Glutamatergic neuron (in vitro differentiated cells): ENCODE measurements at places on chromosomes 5 and 9. TPM values are rescaled to one million over a fixed set of nuclear protein-coding genes. Genes with fewer than 3 reads are reported as not detected.
A peak's percentile ranks its signal among the peaks of the same experiment; 100 is the strongest.

DNA sequence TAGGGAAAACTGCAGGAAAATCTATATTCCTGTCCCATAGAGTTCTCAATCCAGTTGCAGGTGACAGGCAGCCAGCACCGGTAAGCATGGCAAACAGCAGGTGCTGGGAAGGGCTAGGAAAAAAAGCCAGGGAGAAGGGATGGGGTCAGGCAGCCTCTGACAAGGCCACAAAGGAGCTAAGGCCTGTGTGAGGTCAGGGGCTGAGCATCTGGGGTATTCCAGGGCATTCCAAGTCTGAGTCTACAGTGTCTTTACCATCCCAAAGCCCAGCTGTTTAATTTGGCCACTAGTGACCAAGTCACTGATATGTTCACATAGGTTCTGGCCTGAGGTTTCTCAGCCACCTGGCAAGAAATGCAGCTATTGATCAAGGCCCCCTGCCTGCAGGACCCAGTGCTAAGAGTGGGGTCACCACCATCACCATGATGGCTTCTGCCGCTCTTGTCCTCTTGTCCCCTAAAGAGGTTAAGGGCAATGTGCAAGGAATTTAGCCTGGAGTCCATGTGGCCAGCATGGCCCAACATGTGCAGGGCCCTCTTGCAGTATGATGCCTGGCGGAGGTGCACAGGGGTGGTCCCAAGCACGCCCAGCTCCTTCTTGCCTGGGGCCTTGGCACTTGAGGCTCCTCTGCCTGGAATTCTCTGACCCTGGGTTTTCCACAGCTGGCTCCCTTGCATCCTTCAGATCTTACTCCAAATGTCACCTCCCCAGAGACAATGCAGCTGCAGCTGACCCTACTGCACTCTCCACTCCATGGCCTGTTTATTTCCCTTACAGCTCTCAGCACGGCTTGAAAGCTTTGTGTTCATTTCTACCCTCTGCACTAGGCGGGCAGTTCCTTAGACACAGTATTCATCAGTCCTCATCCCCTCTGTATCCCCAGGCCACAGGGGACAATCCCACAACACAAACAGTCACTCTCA is 213.1 kb downstream of the MSX2 start:
- DNase-seq = no peak

DNA sequence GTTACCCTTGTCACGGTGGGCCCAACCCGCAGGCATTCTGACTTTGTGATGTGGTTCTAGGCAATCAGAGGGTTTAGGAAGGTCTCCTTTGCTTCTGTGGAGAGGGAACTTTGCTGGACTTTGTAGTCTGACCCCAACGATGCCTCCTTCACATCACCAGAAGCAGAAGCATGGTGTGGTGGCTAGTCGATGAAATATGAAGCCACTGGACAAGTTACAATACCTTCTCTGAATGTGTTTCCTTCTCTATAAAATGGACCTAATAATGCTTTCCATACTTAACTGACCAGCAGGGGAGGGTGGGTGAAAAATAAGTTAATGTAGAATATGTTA is 607 bp downstream of the SPEF2 start:
- DNase-seq = no peak

DNA sequence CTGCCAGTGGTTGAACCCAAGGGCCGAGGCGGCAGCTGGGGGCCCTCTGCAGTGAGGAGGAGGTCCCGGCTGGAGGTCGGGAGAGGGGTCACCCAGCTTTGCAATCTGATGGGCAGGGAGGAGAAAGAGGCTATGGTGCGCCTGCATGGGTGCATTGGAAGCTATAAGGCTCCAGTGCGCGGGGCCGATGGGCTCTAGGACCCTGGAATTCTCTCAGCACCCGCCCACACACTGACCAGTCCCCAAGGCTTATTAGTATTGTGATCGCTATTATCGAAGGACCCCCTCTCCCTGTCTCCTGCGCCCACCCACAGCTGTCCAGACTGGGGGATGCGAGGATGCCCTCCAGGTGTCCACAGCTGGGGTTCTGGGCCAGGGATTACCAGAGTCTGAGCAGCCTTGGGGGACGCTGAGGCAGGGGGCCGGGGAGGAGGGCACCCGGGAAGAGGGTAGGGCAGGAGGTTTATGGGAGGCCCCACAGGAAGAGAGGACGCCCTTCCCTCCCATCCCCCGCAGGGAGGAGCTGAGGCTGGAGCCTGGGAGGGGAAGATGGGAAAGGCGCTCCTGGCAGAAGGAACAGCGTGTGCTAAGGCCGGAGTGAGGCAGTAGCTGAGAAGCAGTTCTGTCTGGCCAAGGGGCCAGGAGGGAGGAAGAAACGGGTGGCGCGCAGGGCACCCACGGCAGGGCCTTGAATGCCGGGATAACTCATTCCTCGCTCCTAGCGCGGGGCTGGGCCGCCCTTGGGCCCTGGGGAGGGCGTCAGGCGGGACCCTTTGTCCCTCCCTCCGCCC is 24.2 kb downstream of the C9orf50 start:
- DNase-seq = peak; percentile 60

DNA sequence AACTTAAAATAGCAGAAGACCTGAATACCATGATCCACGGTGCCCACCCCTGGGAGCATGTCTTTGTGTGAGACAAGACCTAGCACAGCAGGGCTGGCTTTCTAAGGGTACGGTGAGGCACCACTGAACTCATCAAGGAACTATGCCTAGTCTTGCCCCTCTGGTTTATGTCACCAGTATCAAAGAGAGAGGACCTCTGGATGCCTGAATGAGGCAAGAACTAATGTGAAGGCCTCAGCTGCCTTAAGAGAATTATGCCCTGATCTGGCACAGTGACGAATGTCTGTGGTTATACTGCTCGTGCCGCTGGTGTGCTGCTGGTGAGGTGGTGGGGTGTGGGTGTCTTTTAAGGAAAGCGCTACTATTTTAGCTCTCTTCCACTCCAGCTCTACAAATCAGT is 23.0 kb downstream of the NREP start:
- DNase-seq = no peak

GRCh38 chr5:14996997-14997396 is 125.4 kb upstream of the ANKH start:
- no peak for DNase-seq

DNA sequence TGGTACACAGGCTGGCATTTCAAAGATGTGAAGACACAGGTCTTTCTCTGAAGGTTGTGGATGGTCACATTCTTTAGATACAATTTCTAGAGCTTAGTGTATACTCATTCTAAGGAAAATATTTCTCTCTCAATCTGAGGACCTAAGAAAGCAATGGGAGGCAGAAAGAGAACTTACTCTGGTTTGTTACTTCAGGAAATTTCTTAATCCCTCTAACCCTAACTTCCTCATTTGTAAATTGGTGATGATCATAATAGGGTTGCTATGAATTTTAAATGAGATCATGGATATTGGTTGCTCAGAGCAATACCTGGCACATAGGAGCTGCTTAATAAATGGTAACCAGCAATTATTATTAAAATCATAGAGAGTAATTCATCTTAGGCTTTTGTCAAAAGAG is 22.1 kb downstream of the FAM170A start:
- DNase-seq = no peak

DNA sequence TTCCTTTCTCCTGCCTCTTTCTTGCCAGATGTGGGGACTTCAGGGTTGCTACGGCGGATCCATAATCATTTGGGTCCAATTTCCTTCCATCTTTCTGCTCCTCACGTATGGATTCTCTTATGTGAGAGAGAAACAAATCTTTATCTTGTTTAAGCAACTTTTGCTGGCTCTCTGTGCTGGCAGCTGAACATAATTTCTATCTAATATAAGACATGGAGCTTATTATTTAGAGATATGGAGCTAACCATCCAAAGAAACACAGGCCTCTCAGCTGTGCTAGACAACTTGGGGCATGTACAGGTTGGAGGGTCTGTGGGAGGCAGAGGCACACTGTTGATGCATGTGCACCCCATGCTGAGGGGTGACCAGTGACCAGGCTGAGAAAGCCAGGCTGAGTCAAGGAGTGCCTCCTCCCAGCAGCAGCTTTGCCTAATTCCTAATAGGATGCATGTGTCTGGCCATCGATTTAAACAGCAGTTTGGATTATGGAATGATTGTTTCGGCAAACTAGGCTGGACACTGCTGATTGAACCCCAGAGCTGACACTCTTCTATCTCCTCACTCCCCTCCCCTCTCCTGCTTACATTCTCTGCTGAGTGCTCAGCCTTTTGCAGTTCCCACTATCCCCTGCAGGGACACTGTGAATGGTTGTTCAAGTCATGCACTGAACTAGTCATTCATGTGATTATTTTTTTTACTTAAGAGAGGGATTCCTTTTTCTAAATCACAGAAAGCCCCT is 195.8 kb downstream of the ERCC6L2 start:
- peak; percentile 61 for DNase-seq

- DNase-seq = no peak
Observed at GRCh38 chr9:12903316-12903715, 128.5 kb downstream of the LURAP1L start.

DNA sequence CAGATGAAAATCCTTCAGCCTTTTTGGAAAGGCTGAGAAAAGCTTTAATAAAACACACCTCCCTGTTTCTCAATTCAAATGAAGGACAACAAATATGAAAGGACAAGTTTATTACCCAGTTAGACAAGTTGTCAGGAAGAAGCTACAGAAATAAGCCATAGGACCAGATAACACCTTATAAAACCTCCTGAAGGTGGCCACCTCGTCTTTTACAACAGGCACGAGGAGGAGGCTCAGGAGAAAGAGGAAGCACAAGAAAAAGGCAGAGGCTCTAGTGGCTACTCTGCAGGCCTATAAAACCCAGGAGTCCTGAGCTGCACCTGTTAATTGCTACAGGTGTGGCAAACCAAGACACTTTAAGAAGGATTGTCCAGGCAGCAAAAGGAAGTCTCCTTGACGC is 352.1 kb upstream of the CDH18 start:
- DNase-seq = no peak

GRCh38 chr5:916441-917293 is 24.0 kb downstream of the TRIP13 start:
- DNase-seq = no peak

DNA sequence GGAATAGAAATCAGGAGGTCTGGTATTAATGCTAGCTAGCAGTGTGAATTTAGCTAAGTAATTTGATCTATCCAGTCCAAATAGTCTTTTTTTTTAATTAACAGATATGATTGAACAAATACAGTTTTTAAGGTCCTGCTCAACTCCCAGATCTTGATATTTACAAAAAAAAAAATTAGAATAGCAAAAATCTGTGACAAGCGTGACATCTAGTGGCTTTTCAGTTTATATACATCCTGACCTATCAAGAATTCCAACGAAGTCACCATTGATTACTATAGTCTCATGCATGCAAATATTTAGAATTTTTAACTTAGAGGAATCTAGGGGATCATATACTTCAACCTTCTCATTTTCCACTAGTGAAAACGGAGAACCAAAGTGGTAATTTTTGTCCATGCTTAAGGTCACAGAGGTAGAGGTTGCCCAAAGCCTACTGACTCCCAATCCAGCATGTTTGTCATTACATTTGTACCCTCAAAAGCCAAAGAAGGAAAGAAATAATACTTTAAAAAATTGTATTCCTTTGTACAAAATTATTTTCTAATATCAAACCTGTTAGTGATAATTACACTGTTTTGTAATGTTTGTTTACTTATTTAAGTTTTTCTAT is 17.6 kb upstream of the TARS1 start:
- DNase-seq = no peak

DNA sequence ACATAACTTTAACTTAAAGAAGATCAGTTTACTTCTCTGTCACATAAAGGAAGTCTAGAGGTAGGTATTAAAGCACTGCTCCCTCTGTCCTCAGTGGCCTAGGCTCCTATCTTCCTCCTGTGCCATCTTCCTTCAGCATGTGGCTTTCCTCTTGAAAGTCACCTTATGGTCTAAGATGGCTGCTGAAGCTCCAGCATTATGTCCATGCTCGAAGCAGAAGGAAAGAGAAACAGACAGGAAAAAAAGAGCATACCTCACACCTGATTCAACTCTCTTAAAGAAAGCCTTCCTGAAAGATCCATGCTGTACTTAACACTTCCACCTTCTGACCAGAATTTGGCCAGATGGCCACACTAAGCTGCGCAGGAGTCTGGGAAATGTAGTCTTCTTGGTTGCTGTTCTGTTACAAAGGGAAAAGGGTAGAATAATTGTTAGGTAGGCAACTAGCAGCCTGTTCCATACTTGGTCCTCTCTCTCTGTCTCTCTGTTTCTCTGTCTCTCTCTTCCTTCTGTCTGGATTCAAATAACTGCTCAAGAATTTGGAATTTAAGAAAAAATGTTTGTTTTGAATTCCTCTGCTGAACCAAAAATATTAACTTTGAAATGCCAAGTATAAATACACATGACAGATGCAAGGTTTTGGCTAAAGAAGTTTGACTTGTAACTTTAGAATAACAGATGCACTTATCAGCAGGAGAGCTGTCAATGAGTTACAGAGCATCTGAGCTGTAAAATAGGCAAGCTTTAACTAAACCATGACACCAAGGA is 16.0 kb downstream of the TMEM174 start:
- DNase-seq = no peak

DNA sequence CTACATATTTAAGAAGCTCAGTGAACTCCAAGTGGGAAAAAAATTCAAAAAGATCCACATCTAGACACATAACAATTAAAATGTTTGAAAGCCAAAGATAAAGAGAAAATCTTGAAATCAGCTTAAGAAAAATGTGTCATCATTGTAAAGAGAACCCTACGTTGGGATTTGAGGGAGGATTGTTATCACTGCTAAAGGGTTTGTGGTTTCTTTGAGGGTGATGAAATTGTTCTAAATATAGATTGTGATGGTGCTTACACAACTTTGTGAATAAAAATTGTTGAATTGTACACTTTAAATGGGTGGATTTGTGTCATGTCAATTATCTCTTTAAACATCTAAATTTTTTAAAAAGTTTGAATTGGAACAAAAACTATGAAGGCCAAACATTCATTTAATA is 92.2 kb upstream of the ADAMTS19 start:
- DNase-seq = no peak

- DNase-seq = no peak
Observed at GRCh38 chr5:82476155-82476554, 198.0 kb upstream of the RPS23 start.

Gene SERF1A
- total RNA-seq = 45.4 TPM

Gene GPR150
- not detected for total RNA-seq

Gene TYRP1
- total RNA-seq = not detected

Gene HSPB3
- total RNA-seq = not detected

Gene TSC1
- total RNA-seq = 89.3 TPM

Gene SYNPO
- 16.1 TPM for total RNA-seq

Gene NUTM2G
- total RNA-seq = not detected

Gene TTC16
- total RNA-seq = not detected

Gene LCN1
- not detected for total RNA-seq
